ENCODE measurements at places on chromosomes 12 and 14. TPM values are rescaled to one million over a fixed set of nuclear protein-coding genes. Genes with fewer than 3 reads are reported as not detected.

- H3K36me3 ChIP-seq: no peaks in the 10 kb centered on the region
- H3K4me3 ChIP-seq: no peak overlapping the region
- H3K27me3 ChIP-seq: no peaks in the 10 kb centered on the region
- DNase-seq: no peak
These were observed 57.0 kb downstream of the ZFP36L1 start for GRCh38 chr14:68735856-68736255.

GRCh38 chr14:74516451-74517160, 23.0 kb downstream of the ISCA2 start:
- no peaks in the 10 kb centered on the region for H3K36me3 ChIP-seq
- no peak overlapping the region for H3K4me3 ChIP-seq
- H3K4me1 ChIP-seq: no peaks in the 10 kb centered on the region
- H3K27me3 ChIP-seq: no peaks in the 10 kb centered on the region
- no peak overlapping the region for H3K27ac ChIP-seq

DNA sequence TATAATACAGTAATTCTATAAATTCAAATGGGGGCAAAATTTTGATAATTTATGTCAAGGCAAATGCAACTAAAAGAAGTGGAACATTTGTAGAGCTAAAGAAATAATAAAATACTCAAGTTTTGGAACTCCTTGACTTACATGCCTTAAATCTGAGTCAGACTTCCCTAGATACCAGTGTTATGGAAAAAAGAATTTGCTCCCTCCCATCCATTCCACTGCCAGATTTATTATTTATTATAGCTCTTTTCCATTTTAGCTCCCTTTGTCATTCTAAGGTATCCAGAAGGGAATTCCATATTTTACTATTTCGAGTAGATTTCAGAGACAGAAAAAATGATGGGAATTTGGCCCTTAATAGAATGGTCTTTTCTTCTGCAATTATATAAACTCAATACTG, 44.0 kb downstream of the RHOJ start:
- no peaks in the 10 kb centered on the region for H3K27me3 ChIP-seq
- H3K36me3 ChIP-seq: no peaks in the 10 kb centered on the region
- DNase-seq: no peak
- no peak overlapping the region for H3K27ac ChIP-seq
- no peak overlapping the region for H3K4me3 ChIP-seq
- no peaks in the 10 kb centered on the region for H3K4me1 ChIP-seq

DNA sequence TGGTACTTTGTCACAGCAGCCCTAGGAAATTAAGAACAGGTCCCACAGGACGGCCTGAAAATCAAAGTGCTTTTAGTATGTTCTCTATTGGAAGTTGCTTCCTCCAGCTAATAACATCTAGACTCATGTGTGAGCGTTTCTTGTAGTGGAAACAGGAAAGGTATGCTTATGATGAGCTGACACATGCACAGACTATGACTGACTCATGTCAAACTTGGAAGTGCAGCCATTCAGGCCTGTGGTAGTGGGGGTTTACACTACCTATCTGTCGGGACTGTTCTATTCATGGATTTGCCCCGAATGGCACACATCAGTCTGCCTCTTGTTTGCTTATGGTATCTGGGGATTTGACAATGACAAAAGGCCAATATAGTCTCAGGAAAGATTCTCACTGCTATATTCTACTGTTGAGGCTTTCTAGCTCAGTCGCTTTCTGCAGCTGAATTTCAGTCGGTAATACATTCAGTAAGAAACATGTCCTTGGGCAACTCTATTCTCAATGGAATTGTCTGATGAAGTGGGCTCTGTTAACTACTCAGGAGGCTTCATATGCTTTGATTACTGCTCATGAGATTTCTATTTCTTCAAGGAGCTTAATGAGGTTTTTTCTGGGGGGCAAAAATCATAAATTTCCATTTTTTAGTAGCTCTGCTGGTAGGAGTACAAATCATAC, 270.3 kb upstream of the DAAM1 start:
- H3K4me1 ChIP-seq: no peaks in the 10 kb centered on the region
- H3K27ac ChIP-seq: no peak overlapping the region
- H3K27me3 ChIP-seq: no peaks in the 10 kb centered on the region
- no peaks in the 10 kb centered on the region for H3K36me3 ChIP-seq

FGF6 gene
- not detected for total RNA-seq

All from right lobe of liver (tissue), 6 donors.